ENCODE measurements at places on chromosomes 6 and 20.
A peak's percentile ranks its signal among the peaks of the same experiment; 100 is the strongest.

GRCh38 chr6:16982807-16983206 lies 119.0 kb upstream of the STMND1 start:
- no peak for DNase-seq

DNA sequence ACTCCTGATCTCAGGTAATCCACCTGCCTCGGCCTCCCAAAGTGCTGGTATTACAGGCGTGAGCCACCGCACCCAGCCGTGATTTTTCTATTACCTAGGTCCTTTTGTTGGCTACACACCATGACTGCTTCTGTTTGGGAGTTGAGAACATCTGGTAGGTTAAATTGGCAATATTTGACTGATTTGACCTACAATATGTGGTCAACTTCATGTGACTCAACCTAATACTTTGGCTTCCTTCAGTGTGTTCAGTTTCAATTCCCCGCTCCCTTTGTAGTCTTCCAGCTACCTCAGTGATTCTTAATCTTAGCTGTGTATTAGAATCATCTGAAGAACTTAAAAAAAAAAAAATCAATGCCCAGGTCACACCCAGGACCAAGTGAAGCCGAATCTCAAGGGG lies 47.4 kb downstream of the MYB start:
- DNase-seq = no peak

DNA sequence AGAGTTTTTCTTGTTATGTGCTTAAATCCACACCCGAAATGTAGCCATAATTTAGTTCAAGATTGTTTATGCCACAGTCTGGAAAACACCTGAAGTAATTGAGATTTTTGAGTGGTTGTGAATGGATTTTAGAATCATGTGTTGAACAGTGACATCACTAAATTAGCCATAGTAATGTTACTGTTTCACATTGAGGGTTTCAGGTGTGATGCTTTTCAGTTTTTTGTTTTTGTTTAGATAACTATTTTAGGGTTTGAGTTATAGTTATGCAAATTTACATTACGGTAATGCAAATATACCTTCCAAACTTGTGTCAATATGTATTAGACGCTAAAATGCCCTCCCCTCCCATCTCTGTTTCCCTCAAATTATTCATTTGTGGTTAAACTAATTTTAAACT lies 22.9 kb downstream of the QKI start:
- no peak for DNase-seq

- DNase-seq = no peak
Measured at GRCh38 chr6:1627827-1628560, 18.3 kb downstream of the FOXC1 start.

DNA sequence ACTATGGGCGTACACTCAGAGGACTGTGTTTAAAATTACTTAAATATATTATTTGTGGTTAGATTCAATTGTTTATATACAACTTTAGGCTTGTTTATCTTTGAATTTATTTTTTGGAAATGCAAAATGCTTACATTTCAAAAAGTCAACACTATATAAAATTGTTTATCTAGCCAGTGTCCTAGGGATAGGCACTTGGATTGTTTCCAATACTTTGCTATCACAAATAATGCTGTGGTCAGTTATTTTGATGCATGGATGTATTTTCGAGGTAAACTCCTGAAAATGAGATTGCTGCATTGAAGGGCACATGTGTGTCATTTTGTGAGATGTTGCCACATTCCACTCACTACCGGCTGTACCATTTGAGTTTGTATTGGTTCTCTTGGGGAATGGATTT lies 213.9 kb downstream of the SLC24A3 start:
- DNase-seq = no peak

- no peak for DNase-seq
Measured at GRCh38 chr6:5936631-5937030, 70.1 kb downstream of the NRN1 start.

DNA sequence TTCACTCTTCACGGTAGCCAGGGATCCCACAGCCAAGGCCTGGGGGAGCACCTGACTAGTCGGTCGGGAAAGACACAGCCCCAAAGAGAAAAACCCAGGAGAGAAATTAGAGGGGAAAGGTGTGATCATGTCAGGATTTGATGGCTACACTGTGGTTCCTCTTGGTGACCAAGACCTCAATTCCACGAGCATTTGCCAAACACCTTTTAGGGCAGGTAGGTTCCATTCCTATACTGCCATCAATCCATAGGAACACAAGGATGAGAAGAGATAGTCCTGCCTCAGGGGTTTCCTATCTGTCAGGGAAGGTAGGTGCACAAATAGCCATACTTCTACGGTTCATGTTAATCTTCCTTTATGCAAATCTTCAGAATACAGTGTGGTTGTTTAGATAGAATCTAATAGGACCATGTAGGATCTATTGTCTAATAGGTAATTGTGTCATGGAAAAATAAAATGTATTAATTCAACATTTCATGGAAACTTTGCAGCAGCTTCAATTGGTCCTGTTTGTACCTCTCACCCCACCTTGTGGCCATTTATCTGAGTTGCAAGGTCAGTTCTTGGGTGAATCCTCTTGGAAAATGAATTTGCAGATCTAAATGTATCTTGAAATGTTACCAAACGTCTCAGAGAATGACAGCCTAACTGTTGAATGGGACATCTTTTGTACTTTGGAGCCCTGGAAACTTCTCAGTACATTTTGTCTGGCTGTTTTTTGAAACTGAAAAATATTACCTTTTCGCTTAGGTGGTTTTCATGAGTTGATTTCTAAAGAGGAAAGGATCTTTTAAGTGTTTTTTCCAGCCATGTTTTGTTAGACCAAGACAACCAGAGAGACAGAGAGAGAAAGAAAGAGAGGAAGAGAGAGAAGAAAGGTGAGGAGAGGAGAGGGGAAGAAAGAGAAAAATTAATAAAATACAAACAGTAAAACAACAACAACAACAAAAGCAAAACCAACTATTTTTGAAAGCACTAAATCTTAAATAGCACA lies 33.7 kb upstream of the IYD start:
- peak; percentile 66 for DNase-seq

- DNase-seq = no peak
Measured at GRCh38 chr6:149851461-149852110, 12.6 kb downstream of the LRP11 start.

DNA sequence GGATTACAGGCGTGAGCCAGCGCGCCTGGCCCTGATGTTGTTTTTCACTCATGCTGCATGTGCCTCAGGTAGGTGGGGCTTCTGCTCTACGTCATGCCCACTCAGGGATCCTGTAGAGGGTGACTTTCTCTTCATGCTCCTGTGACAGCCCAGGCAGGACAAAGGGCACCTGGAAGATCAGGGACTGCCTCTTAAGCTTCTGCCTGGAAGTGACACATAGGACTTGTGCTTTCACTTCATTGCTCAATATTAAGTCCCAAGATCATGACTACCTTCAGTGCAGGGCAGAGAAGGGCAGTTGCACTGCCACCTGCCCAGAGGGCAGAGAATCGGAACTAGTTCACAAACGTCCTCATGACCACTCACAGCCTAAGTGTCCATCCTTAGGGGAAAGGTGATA lies 249.5 kb upstream of the SULF2 start:
- DNase-seq = no peak

- peak; percentile 22 for DNase-seq
Measured at GRCh38 chr6:2970034-2970685, 1.2 kb downstream of the SERPINB6 start.

DNA sequence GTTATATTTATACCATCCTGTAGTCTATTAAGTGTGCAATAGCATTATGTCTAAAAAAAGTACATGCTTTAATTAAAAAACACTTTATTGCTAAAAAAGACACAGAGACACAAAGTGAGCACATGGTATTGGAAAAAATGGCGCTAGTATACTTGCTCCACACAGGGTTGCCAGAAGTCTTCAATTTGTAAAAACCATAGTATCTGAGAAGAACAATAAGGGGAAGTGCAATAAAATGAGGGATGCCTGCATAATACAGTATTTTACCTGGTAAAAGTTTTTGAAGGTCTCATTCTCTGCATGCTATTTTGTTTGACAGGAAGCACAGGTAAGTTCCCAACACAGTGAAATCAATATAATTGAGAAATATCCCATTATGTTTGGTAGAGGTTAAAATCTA lies 1.6 kb downstream of the NOX3 start:
- no peak for DNase-seq

- DNase-seq = no peak
Measured at GRCh38 chr6:37723016-37723415, 25.3 kb upstream of the MDGA1 start.

Measured in B cell (primary cell).